Activated CD4-positive, alpha-beta T cell treated with anti-CD3 and anti-CD28 coated beads, Interleukin-2, amount 50 U/mL, for 48 hours (primary cell): ENCODE measurements at places on chromosomes 1 and 21.

DNA sequence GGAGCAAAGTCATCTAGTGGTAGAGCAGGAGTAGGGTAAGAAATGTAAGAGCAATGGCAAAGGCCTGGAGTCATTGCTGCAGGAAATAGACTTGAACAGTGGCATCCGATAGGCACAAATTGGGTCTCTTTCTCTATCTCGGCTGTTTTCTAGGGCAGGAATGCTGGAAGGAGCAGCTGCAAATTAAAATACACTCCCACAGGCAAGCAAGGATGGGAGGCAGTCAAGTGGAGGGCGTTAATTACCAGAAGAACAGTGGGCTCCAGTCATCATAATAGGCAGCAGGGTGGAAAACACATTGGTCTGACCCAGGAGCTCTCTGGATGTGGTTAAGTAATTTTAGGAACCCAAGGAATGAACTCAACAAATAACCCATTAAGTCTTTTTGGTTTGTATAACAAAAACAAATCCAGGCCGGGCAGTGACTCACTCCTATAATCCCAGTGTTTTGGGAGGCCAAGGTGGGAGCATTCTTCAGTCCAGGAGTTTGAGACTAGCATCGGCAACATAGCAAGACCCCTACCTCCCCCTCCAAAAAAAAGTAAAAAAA lies 7.8 kb upstream of the TDRD5 start:
- no peak for DNase-seq

DNA sequence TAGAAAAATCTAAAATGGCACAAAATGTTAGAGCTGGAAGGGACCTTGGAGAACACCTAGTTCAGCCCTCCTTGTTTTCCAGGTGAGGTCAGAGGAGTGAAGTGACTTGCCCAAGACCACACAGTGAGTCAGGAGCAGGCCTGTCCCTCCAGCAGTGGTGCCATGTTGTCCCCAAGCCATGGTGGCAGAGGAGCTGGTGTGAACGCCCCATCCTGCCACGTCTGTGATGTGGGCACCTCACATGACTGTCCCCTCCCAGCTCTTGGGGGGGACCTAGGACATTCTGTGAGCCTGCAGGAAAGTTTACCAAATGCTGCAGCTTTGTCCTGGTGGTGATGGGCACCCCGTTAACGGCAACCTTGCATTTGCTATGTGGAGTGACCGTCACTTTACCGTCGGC lies 66.2 kb downstream of the SCCPDH start:
- DNase-seq = no peak

DNA sequence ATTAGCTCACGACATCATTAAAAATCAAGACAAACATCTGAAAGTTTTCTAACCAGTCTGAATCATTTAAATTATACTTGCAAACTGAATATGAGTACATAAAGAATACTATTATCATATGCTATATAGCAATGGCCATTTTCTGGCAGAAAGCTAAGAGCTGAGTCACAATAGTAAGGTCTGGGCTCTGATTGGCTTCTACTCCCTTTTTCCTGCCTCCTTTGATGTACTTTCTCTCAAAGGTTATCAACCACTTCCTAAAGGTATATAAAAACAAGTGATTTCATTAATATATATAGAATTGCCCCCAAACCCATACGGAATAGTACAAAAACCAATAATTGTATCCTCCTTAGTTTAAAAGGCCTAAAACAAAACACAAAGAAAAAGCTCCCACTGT lies 7.0 kb downstream of the KCNA3 start:
- no peak for DNase-seq

GRCh38 chr1:235763962-235764361 lies 102.7 kb downstream of the LYST start:
- no peak for DNase-seq

DNA sequence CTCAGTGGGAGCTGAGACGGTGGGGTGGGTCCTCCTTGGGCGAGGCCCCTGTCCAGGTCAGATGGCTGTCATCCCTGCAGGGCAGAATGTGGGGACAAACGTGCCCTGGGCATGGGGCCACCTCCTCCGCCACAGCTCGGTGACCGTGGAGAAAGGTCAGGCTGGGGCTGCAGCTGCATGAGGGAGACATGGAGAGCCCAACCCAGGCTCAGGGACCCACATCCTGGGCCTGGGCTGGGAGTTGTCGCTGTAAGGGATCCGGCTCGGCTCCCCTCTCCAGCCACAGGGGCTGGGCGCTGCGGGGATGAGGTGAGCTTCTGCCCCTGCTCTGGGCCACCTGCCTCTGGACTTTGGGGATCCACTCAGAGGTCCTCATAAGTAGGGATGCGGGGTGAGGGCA lies 518 bp upstream of the PLCH2 start:
- DNase-seq = no peak

- no peak for DNase-seq
These were observed 36.3 kb downstream of the EDN2 start for GRCh38 chr1:41447995-41448770.

DNA sequence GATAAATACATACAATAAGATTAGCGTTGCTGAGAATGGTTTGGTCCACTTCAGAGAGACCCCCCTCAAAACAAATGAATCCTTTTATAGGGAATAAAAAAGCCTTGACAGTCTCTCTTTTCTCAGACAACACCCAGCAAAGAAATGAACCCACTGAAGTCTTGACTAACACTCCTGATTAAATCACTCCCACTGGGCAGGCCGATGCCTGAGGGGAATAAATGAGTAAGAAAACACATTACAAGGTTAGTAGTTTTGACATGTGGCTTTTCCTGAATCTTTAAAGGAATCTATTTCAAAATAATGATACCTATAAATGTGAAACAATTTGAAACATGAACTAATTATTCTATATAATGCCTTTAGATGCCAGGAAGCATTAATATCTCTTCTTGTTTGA lies 146.9 kb upstream of the POGK start:
- DNase-seq = no peak

- DNase-seq = no peak
These were observed 44.3 kb downstream of the SLC16A1 start for GRCh38 chr1:112911506-112912220.

GRCh38 chr1:48610628-48611542 lies 138.9 kb upstream of the SPATA6 start:
- no peak for DNase-seq

- DNase-seq = peak; percentile 8
These were observed 6.4 kb downstream of the TTC22 start for GRCh38 chr1:54794451-54795355.

DNA sequence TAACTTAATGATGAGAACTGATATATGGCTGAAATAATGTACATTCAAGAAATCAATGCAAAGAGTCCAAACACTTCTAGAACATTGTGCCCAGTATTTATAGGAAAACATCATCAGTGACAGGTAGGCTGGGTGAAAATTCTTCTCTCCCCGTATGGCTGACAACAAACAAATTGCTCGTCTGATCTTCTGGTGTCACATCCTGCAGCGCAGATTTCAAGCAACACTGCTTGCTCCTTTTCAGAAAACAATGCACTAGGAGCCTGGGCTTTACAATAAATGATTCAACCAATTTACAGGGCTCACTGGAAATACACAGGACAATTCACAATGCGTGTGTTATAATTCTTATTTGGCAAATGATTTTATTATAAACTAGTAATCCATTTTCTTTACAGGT lies 185.3 kb downstream of the RERE start:
- DNase-seq = no peak

GRCh38 chr1:248906753-248907661 lies 972 bp downstream of the PGBD2 start:
- DNase-seq = no peak

DNA sequence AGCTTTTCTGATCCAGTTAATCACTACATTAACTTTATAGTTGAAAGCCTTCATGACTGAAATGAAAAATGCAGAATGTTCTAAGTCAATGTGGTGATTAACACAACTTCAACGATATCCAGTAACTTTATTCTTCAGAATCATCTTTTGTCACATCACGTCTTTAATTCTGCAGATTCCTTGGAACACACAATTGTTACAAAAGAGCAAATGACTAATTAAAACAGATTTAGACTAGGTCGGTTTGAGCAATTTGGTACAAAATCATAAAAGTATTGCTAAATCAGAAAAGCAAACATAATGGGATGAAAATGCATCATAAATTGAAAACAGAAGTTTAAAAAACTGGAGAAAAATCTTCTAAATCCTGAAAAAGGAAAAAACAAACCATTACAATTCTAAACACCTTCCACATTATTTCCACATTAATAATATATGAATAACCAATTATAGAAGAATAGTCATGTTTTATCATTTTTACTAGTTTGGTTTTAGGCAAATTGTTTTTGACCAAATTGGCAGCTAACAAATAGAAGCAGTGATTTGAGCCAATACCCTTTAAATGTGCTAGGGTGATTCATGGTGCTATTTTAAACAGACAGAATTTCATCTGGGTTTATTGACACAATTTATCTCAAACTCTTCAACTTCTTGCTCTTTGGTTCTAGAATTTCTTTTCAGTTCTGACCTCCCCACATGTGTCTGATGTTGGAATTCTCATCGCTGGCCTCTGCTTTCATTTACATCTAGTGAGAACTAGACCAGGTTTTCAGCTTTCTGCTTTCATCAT lies 468.1 kb upstream of the PTBP2 start:
- DNase-seq = no peak

GRCh38 chr1:104973516-104973915 lies 1223.8 kb downstream of the AMY1C start:
- DNase-seq = no peak

GRCh38 chr1:23915466-23915865 lies 2.3 kb upstream of the CNR2 start:
- DNase-seq = no peak
